ENCODE measurements at places on chromosomes 2 and 18.

GRCh38 chr2:241772063-241772499 is 4.5 kb upstream of the GAL3ST2 start:
- no peak for DNase-seq

- no peak for DNase-seq
Measured at GRCh38 chr18:46040033-46040746, 31.9 kb downstream of the PSTPIP2 start.

DNA sequence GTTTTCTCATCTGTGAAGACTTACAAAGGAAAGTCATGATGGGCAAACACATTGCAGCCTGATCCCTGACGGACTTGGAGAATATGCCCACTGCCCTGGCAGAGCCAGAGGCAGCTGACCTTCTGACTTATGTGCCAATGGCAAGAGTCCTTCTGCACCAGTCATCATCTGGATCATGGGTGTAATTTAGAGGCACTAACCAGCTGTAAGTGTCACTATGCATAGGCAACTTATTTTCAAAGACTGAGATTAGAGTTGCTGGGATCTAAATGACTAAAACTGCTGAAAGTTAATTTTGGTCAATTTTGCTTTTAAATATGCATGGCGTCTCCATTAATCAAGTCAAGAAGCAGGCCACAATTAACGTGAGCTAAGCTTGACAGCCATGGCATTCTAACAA is 261.2 kb downstream of the BCL11A start:
- DNase-seq, result no peak

GRCh38 chr2:217759991-217760390 is 242.8 kb downstream of the TNS1 start:
- no peak for DNase-seq

GRCh38 chr2:241561832-241562231 is 3.3 kb downstream of the BOK start:
- DNase-seq, result peak; percentile 79
